ENCODE measurements at places on chromosomes 4 and X.

GRCh38 chrX:150569155-150569477 is 695 bp downstream of the MTM1 start:
- no peak for DNase-seq

GRCh38 chrX:25191403-25191802 is 175.6 kb upstream of the ARX start:
- DNase-seq, result peak; percentile 1

DNA sequence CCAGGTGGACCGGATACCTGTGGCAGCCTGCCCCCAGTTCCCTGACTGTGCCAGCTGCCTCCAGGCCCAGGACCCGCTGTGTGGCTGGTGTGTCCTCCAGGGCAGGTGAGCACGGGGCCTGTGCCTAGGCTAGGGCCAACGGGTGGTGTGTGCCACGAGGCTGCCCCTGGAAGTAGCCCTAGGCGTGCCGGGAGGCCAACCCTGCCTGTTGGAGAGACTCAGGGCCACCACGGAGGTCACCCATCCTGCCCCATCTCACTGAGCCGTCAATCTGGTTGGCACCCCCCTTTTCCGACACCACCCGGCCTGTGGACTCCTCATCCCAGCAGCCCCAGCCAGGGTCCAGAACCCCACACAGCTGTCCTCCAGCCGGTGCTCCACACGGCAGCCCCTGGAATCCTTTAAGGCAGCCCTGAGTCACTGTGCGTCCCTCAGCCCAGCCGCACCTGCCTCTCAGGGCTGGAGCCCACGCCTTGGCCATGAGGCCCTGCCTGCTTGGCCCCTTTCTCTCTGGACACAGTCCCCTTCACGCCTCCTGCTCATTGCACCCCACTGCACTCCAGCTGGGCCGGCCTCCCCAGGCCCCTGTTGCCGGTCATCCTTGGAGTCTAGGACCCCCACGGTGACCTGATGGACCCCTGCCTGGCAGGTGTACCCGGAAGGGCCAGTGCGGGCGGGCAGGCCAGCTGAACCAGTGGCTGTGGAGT is 5.3 kb downstream of the PLXNB3 start:
- no peak for DNase-seq

GRCh38 chr4:7901311-7901885 is 38.3 kb downstream of the AFAP1 start:
- DNase-seq, result no peak

GRCh38 chr4:21879187-21879586 is 69.4 kb downstream of the KCNIP4 start:
- no peak for DNase-seq

- DNase-seq, result no peak
Measured at GRCh38 chr4:77159806-77160205, 2.8 kb downstream of the CCNG2 start.

GRCh38 chr4:129046055-129046959 is 47.0 kb downstream of the SCLT1 start:
- DNase-seq, result no peak

DNA sequence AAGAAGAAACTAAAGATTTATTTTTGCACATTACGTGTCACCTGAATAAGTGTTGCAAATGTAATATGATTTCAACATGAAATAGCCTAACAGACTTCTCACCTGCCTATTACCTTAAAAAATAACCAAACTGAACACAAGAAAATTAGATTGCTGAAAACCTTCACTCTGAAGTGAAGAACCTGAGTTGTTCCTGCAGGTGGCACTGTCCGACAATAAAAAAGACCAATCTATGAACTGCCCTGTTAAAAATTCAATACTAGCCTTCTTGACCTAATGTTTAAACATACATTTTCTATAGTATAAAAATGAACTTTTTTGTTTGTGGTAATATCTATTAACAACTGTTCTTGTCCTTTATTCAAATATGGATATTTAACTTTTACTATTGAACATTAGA is 69.2 kb upstream of the PNPLA4 start:
- DNase-seq, result no peak

DNA sequence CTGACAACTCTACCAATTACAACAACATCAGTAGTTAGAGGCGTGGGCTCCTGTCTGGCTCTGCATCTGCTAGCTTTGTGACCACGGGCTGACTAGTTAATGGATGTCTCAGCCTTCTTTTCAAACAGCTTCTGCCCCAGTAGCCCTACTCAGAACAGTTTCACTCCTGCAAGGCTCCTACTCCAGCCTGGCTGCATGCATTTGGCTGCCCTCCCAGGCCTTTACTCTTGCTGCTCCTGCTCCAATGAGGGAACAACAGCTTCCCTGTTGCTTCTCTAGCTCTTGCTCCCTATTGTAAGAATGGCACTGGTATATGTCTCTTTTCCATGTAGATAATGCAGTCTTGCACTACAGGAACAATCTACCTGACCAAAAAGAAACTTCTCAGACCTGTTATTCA is 93.3 kb downstream of the TTC29 start:
- DNase-seq, result no peak

GRCh38 chr4:26239801-26240200 is 81.0 kb upstream of the RBPJ start:
- DNase-seq, result no peak

DNA sequence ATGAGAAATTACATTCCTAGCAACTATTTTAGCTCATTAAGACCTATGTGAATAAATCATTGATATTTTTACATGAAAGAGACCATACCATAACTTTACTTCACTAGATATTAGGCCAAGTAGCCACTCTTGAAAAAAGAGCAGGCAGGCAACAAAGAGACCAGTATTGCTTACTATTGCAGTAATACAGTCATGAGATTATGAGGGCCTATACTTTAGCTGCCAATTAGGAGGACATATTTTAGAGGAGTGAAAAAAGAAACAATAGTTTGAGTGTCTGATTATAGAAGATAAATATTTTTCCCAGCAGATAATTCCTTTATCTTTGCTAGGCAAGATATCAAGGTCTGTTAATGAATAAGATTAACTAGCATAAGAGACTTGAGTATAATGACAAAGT is 739.0 kb downstream of the GRID2 start:
- no peak for DNase-seq

DNA sequence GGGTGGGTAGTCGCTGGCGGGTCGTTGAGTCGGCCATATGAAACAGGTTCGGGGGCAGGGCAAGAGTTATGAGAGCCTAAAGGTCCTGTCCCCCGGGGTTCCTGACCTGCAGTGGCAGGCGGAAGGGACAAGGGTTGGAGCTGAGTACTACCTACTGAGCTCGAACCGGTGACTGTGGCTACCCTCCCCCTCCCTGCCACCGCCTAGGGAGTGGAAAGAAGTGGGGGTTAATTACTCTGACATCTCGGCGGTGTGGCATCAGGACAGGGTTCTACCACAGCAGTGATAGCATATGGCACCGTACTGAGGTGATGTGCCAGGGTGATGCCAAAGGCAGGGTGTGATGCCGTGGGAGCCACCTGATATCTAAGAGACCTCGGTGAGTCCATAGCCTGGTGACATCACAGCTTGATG is 307 bp downstream of the ATG4A start:
- no peak for DNase-seq

- DNase-seq, result no peak
Measured at GRCh38 chr4:136670265-136670664, 862.0 kb downstream of the PCDH18 start.

- no peak for DNase-seq
Measured at GRCh38 chr4:160825644-160826338, 1338.0 kb downstream of the FSTL5 start.

DNA sequence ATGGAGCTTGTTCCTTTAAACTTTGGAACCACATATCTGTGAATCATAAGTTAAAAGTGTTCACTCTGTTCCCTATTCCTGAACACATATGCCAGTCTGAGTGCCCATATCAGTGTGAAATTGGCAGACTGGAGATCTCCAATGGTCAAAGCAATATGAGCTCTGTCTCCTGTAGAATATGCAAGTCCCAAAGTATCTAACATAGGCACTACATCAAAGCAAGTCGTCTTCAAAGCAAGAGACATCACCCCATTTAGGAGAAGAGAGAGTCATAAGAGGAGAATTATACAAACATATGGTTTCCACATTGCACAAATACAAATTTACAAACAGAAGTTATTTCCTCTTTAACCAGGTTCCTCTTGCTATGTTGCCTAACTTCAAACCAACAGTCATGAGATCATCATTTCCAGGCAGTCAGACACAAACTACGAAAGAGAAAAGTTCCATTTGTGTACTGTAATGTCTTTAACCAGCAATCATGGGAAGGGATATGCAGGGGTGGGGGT is 9.9 kb upstream of the GK start:
- no peak for DNase-seq

- DNase-seq, result no peak
Measured at GRCh38 chrX:39514801-39515200, 583.0 kb downstream of the BCOR start.

DNA sequence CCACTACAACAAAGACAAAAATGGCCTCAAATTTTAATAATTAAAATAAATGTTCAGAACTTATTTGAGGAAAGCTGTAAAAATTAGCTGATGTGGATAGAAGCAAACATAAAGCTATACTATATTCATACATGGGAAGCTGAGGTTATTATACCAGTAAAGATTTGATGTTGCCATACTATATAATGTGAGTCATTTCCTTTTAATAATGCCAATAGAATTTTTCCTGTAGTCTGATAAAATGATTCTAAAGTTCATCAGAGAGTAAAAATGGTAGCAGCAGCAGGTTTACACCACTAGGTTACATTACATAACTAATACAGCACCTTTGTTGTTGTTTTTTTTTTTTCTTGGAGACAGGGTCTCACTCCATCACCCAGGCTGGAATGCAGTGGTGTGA is 45.5 kb upstream of the CYP2U1 start:
- DNase-seq, result no peak

- DNase-seq, result peak; percentile 26
Measured at GRCh38 chrX:48971249-48972219, at the start of gene KCND1. TSS of gene KCND1 (minus strand) at chrX:48971844. CDS start at chrX:48970271, 1,573 bp downstream.

DNA sequence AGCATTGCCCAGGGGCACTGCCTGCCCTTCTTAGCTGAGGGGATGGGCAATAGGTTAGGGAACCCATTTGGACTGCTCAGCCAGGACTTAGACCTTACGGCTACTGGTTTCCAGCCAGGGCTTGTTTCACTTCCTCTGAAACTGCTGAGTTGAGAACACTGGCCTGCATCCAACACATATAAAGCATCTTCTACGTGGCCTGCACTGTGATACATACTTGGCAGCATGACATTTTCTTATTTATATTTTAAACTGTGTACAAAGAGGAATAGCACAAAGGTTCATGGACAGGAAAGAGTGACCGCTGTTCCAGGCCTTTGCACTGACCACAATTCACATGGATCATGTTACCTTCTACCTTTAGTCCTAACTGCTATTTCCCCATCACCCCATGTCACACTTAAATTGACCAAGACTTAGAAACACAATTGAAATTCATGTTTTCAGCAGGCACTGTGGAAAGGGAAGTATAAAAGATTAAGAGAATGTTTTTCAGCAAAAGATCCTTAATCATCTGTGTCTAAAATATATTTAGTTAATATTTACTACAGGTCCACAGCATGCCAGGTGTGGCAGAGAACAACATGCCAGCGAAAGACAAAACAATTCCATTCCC is 43.7 kb downstream of the NLGN4X start:
- no peak for DNase-seq

GRCh38 chrX:70254909-70255308 is 5.1 kb downstream of the P2RY4 start:
- DNase-seq, result no peak

- no peak for DNase-seq
Measured at GRCh38 chrX:22969411-22969810, 30.3 kb upstream of the DDX53 start.

DNA sequence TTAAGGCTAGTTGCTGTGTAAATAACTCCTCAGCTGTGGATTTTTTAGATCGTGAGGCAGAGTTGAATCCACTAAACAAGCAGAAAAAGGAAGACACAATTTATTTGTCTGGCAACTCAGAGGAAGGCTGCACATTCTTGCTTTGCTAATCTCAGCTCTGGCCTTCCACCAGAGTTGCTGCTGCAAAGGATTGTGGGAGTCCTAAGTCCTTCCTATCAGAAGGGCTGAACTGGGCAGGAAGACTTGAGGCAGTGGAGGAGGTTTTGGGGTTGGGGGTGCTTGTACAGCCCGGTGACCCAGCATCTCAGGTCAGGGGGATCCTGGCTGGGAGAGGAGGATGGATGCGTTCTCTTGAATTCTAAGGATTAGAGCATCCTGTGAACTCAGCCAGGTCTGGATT is 11.0 kb upstream of the VSIG1 start:
- no peak for DNase-seq

- no peak for DNase-seq
Measured at GRCh38 chr4:156898373-156899117, 73.1 kb downstream of the PDGFC start.

DNA sequence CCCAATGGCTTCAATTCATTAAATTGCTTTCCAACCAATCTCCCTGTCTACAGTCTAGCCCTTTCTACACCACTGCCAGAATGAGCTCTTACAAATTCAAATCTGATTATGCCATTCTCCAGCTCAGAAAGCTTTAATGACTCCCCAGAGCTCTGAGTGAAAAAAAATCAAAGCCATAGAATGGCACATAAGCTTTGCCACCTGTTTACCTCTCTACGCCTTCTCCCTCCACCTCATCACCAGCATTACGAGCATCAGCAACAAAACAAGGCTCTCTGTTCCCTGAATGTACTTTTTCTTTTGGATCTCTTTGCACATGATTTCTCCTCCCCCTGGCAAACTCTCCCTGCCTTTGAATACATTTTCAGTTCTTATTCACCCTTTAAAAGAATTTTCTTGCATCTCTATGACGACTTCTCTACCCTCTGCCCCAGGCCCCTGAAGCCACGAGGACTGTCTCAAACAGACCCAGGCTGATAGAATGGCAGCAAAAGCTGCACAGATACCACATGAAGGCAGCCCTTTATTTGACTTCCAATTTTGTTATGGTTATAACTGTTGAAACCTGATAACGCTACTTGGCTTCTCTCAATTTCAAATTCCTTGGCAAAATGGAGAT is 516.0 kb downstream of the PCDH7 start:
- no peak for DNase-seq

DNA sequence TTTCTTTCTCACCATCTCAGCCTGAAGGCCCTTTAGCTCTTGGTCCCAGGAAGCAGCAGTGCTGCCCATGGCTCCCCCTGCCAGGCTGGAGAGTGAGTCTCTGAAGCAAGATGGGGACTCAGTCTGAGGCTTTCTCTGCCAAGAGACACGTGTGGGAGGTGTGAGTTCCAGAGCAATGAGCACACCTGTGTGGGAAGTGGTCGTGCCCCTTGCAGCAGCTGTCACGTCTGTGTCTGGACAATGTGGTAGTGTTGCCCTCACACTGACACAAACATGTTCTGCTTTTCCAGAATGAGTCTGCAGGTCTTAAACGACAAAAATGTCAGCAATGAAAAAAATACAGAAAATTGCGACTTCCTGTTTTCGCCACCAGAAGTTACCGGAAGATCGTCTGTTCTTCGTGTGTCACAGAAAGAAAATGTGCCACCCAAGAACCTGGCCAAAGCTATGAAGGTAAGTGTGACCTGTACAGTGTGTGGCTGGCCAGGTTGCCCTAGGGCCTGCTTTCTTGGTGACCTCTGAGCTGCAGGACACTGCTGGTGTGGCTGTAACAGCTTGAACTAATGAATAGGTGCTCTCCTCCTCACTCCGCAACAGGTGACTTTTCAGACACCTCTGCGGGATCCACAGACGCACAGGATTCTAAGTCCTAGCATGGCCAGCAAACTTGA is 1.9 kb downstream of the TACC3 start:
- DNase-seq, result no peak

- no peak for DNase-seq
Measured at GRCh38 chrX:118383120-118383519, 37.2 kb downstream of the WDR44 start.

All from urothelium cell line (cell line).